ENCODE measurements at places on chromosomes 16 and 17.

DNA sequence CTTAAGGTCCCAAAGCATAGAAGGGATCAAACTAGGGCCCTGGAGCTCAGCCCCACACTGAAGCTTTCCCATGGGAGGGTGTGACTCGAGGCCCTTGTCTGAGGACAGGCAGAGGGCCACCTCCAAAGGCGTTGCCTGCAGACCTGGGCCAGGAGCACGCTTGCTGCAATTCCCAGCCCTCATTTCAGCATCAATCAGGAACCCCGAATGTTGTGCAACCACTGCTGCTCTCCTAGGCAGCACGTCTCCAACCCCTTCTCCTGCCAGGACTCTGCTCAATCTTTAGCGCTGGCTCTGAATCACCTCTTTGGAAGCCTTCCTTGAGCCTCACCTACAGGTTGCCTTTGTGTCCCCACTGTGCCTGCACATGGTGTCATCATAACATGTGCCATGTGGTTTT, 14.0 kb upstream of the ATP2C2 start:
- no peak for DNase-seq

DNA sequence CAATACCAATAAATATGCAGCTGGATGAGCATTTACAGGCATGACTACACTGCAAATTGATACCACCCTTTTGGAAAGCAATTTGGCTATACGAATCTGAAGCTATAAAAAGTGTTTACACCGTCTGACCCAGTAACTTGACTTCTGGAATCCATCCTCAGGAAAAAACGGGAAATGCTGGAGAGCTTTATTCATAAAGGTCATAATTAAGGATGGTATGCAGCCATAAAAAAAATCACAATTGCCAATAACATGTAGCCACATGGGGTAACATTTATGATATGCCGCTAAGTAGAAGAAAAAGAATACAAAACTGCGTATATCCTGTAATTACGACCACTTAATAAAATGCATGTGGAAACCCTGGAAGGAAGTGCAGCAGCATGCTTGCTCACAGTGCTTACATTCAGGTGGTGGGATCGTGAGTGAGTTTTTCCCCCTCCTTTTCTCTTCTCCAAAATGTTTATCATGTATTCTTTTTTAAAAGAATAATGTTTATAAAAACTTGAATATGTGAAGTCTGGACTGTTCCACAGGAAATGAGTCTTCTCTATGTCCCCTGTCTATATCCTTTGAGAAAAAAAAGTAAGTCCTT, 34.2 kb downstream of the COPRS start:
- DNase-seq, result no peak

DNA sequence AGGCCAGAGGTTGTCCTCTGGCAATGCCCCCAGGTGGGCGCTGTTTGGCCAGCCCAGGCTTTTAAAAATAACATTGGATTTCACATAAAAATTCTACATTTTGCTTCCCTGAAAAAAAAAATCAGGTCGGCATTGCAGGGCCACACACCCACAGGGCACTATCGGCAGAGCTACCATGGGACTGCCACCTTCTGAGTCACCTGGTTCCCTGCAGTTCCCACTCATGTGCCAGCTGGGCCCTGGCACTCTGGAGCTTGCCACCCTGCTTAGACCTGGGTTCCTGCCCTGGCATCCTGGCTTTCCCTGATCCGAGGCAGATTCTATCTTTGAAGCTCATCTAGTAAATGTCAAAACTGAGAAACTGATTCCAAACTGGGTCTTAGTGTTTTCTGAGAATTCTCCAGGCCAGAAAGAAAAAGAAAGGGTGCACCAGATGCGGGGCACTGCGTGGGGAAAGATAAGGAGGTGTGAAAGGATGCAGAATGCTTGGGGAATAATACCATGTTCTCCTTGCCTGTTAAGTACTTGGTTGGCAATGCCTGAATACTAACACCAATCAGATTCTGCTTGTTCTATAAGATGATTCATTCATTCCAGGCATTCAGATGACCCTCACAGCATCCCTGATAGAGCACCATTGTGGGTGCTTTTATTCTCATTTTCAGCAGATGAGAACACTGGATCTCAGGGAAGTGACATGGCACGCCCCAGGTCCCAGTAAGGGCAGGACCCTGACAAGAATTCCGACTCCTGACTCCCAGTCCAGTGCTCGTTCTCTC, 51.8 kb downstream of the RAI1 start:
- DNase-seq, result no peak

DNA sequence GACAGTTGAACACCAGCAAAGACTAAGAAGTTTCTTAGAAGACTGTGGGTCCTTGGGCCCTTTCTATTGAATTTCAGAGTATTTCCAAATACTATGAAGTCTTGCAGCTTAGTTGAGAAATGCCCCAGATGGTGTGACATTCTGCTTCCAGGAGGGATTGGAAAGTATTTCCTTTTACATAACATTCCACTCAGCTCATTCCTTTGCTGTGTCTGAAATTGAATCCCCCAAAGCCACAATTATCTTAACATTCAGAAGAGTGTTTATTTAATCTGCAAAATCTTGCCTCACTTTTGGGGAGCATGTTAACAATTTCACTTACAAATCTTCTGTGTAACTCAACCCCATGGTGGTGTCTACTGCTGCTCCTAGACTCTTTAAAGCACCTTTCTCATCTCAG, 307.7 kb downstream of the WWOX start:
- no peak for DNase-seq

DNA sequence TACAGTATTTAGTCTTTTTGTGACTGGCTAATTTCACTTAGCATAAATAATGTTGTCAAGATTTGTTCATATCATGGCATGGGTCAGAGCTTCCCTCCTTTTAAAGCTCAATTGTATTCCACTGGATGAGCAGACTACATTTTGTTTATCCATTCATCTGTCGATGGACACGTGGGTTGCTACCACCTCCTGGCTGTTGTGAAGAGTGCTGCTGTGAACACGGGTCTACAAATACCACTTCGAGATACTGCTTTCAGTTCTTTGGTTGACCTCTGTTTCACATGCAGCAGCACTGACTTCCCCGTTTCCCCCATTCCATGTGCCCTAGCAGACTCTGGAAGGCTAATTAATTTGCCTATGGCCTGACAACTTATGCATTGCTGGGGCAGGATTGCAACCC, 285.4 kb downstream of the SHISA9 start:
- no peak for DNase-seq

All from effector memory CD8-positive, alpha-beta T cell (primary cell).